ENCODE measurements at places on chromosomes 13 and 19.

GRCh38 chr13:30312904-30313303 lies 5.6 kb upstream of the KATNAL1 start:
- DNase-seq, result no peak

DNA sequence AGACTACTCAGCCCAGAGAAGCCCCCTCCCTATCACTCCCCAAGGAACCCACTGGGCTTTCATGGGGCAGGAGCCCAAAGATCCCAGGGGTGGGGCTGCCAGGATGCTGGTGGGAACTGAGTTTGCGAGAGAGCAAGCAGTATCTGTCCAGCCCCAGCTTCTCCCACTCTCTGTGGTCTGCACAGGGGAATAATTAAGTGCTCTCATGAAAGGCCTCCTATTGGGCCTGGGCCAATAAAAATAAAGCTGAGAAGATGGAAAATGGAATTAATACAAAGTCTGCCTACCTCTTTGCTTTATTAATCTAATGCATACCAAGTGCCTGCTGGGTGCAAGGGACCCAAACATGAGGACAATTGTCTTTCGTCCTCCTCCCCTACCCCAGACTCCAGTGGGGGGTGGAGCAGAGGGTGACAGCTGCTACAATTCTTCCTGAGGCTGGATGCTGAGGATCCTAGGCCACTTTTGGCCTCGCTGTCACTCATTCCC lies 5.4 kb downstream of the DDX39A start:
- no peak for DNase-seq

DNA sequence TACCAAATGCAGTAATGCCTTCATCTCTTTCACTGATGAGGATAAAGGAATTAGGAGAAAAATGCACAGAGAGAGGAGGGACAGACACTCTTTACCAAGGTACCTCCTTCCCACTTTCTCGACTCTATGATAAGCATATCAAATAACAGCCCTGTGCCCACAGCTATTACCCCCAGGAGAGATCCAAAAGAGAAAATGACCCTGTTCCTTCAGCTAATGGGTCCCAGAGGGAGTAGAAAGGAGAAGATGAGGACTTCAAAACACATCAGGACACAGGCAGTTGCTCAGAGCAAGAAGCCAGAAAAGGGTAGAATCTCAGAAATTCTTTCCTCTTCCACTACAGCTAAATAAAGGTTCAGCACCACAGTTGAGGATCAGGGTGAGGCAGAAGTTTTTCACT lies 80.6 kb downstream of the ABCC4 start:
- no peak for DNase-seq

- no peak for DNase-seq
Observed at GRCh38 chr19:46818812-46819211, 30.4 kb upstream of the SLC1A5 start.

DNA sequence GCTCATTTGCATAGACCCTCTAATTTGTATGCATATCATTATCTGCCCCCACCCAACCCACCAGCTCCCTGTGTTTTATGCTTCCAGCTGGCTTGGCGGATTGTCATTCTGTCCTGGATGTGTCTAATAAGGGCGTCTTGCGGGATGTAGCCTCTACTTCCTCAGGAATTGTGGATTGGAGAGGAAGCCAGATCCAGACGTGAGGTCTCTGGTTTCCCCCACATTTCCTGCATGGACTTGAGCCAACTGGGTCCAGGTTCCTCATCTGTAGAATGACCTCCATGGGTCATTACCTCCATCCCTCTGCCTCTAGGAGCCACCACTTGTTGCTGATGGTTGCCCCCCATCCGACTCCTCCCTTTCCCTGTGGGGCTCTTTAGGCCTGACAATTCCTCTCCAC lies 7.3 kb downstream of the TNFSF14 start:
- no peak for DNase-seq

GRCh38 chr19:57280962-57281400 lies 696 bp downstream of the ZNF460 start:
- DNase-seq, result no peak

DNA sequence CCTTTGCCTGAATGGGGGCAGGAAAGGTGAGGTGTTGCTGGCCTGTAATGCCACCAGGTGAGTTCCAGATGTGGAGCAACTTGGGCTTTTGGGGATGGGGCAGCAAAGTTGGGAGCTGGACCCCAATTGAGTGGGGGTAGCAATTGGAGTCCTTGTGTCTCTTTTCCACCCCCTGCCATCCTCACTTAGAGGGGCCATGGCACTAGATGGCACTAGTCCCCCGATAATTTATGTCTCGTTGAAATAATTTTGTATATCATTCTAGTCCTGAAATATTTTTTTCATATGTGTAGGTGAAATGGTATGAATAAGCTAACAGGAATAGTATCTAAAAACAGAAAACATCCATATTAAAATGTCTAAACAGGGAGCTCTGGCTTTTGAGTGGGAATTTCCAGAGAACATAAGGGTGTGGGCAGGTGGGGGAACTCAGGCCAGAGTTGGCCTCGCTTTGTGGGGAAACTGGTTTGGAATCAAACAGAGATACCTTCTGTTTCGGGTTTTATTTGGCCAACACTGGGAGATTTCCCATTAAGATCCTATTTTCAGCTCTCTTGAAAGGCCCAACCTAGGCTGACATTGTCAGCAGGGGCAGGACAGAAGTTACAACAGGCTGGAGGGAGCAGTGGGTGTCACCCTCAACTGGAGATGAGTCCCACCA lies 3.4 kb downstream of the ZNF576 start:
- DNase-seq, result no peak

DNA sequence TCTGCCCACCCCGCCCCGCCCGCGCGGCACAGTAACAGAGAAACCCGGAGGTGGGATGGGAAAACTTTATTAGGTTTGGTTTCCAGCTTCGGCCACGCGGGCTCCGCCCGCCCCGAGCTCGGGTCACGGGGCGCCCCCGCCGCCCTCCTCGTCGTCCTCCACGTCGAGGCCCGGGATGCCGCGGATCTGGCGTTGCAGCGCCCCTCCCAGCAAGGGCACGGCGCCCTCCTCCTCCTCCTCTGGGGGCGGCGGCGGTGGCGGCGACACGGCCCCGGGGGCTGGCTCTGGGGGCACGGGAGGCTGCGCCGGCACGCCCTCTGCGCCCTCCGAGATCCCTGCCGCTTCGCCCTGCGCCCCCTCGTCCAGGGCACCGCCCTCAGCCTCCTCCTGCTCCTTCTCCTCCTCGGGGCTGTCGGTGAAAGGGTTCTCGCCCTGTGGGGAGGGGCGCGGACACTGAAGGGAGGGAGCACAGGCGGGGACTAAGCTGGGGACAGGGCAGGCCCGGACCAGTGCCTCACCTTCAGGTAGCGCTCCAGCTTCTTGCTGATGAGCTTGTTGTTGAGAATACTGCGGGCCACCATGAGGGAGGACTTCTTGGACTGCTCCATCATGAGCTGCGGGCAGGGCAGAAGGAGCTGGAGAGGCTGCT lies 536 bp upstream of the AKAP8 start:
- DNase-seq, result no peak

Data from NCI-H2081 treated with DMSO at 0.1 percent for 48 hours (cell line).